ENCODE measurements at places on chromosomes 12 and 14.

DNA sequence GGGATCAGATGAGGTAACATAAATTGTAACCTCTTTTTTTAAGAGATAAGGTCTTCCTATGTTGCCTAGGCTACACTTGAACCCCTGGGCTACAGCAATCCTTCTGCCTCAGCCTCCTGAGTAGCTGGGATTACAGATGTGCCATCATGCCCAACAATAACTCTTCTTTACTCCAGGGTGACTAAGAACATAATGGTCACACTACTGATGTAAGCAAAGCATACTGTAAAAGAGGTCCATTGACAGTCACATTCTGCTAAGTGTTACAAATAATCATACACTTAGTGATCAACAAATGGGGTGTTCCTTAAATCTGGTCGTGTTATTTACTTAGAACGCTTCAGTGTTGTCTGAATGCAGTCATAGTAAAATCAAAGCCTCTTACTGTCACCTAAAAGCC, 68.9 kb downstream of the EPS8 start:
- DNase-seq: no peak

- peak; percentile 27 for DNase-seq
Observed at GRCh38 chr14:24094841-24095270, 745 bp downstream of the PCK2 start.

- no peak for DNase-seq
Observed at GRCh38 chr12:57142121-57142520, 5.3 kb downstream of the LRP1-AS start.

GRCh38 chr12:23753628-23754365, 195.7 kb downstream of the SOX5 start:
- no peak for DNase-seq

- DNase-seq: no peak
Observed at GRCh38 chr14:55749946-55750345, 169.9 kb downstream of the KTN1 start.

DNA sequence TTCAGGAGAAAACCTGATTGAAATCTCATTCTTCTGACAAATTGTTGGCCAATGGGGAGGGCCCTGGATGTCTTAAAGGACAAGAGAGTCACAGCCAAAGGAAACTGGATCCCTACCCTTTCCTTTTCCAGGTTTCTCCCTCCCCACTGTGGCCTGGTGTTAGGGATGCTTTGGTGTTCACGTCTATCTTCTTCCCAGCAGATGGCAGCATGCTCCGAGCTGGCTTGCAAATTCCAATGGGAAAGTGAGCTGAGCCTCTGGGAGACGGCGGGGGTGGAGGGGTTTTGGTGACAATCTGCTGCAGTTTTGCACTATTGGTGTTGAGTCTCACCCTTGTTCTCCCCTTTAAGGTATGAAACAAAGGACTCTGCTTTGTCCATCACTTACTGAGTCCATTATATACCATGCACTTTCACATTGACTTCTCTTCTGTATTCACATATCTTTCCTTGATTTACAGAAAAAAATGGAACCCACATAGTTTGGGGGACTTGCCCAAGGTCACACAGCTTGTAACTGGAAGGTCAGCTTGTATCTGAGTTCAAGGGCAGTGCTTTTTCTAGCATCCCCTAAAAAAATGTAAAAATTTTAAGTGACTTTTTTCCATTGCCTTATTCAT, 39.3 kb downstream of the CCDC177 start:
- DNase-seq: peak; percentile 40

DNA sequence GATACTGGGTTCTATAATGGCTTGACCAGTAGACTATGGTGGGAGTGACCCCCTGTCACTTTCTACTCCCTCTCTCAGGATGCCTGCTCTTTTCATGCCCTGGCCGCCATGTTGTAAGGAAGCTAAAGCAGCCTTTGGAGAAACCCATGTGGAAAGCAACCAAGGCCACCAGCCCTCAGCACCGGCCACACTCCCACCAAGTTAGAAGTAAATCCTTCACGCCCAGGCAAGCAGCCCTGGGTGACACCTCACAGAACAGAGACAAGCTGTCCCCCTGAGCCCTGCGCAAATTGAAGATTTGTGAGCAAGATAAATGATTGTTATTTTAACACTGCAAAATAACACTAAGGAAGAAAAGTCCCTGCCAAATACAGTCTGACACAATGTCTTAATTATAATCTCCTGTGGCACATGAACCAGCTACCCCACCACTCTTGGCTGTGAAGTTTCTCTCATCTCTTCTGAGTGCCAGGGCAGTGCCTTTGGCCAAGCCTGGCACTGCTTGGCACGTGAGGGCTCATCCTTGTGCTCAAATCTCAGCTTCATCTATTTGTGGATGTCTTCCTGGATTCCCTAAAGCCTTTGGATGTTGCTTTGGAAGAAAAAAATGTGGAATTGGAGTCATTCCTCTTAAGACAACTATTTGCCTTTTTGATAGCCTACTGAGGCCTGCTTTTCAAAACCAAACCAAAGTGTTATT, 39.2 kb upstream of the PIWIL1 start:
- no peak for DNase-seq

DNA sequence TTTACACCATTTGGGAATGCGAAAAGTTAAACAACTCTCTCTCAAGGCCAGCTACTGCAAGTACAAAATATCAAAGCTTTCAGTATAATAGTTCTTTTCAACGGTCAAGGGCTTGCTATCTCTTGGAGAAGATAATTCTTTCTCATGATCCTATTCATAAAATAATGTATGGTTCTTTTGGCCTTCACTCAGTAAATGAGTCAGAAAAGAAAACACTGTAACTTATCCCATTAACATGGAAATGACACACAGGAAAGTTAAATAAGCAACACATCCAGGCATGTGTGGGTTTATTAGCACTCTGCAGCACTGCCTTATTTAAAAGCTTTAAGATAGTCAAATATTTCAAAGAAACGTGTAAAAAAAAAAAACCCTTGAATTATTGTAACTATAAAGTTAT, 36.9 kb downstream of the ZFC3H1 start:
- DNase-seq: no peak

- DNase-seq: no peak
Observed at GRCh38 chr12:124347335-124347734, 52.4 kb downstream of the RFLNA start.

GRCh38 chr14:103091883-103092222, 2.7 kb upstream of the EXOC3L4 start:
- no peak for DNase-seq

- no peak for DNase-seq
Observed at GRCh38 chr14:77086017-77086727, 11.9 kb upstream of the CIPC start.

DNA sequence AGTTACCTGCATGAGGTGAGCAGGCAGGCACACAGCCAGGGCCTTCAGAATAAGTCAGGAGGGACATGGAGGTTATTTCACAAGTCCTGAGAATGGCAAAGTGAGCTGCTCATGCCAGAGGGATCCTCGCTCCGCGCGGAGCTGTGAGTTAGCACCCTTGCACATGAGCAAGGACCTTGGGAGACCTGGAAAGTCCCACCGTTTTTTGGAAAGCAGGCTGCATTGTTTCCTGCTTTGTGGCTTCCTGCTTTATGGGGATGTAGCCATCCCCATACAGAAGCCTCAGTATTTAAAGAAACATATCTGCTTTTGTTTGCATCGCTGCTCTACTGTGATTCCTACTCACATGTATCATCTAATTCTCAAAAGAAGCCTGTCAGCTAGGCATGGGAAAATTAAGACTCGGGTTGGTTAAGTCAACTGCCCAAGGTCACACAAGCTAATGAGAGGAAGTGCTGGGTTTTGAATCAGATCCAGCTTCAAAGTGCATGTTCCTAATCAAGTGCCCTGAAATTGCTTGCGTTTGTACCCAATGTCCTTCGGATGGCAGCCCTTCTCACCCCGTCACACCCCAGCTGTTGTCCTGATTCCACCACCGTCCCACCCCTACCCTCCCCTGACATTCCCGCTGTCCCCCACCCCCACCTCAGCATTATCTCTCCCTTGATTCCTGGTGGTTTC, 106.2 kb downstream of the CRACR2A start:
- no peak for DNase-seq

DNA sequence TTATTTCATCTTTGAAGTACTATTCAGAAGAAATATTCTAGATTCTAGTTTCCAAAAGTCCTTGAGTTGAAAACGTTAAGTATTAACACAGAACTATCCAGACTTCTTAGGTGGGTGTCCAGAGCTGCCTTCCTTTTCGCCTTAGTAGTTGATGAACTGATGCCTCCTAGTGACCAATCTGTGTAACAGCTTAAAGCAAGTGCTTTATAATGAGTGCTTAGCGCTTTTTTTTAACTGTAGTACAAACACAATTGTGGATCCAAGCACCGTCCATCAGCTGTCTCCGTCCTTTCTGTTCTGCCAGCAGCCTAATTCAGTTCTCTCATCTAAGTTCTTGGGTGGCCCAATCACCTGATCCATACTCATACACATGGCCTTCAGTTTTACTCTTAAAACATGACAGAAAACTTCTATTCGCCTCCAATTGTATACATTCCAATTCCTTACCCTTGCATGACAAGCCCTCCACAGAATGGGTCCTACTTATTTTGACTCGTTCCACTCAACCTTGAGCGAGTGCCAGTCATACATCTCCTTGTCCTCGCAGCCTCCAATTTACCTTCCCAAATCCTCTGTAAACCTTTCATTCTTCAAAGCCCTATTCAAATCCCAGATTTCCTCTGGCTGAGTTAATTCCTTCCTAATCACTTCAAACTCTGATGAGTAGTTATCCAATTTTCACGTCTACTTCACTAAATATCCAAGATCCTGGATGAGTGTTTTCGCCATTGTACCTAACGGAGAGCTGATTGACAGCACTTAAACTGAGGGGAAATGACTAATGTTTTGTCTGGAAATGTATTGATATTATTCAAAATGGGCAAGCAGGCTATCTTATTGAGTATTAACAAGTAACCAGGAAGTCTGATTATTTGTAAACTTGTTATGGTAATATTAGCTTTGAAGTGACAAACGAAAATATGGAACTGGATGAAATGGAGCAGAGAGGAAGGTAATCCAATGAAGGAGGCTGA, 5.8 kb upstream of the PHLDA1 start:
- peak; percentile 93 for DNase-seq

- no peak for DNase-seq
Observed at GRCh38 chr12:124049451-124050094, 76.6 kb downstream of the ZNF664 start.

DNA sequence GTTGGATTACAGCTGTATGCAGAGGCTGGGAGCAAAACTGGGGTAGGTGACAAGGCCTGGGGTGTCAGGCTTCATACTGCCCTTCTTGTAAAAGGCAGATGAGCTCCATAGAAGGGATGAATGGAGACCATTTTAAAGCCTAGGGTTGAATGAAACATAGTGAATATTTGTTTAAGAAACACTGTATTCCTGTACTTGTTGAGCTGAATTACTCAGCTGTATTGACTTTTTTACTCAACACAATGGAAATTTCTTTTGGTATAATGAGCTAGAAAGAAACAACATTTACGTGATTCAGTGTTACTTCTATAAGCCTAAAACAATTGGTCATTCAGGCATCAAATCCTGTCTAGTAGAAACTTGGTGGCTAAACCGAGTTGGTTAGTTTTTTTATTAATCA, 14.1 kb downstream of the ATP6V0A2 start:
- no peak for DNase-seq

DNA sequence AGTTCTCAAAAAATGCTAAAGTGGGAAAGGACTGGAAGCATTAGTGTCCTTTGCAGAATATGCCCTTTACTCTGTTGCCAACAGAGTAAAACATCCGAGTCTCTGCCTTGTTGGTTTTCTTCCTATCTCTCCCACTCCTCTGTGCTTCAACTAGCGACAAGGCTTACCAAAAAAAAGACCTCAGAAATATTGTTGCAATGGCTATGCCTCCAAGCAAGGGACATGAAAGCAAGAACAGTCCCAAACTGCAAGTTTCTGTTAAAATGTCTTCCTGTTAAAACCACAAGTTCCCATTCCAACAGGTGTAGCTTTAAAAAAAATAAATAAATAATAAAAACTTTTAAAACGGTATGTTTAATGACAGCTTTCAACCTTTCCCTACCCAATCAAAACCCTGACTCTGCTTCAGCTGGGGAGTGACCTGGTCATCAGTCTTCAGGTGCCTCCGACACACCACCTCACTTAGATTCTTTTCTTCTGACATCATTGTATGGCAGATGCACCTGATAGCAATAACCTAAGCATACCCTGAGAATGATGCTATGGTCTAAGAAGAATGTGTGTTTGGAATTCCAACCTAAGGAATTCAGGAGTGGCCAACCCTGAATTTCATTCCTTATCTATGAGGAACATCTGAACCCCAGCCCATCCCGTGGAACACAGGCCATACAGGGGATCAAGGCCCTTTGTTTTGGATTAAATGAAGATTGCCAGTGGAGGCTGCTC, 81.0 kb downstream of the RPS29 start:
- DNase-seq: peak; percentile 8

DNA sequence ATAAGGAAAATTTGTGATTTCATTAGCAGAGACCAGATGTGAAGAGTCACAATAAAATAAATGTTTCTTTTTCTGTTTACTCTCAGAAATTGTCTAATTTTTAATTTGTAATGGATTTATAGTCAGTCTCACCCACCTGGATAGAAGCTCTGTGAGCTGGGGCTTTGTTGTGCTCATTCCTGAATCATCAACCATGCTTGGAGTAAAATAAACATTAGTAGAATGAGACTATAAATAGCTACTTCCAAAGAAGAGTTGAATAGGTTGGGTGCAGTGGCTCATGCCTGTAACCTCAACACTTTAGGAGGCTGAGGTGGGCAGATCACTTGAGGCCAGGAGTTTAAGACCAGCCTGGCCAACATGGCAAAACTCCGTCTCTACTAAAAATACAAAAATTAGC, 185.3 kb upstream of the FBXO33 start:
- no peak for DNase-seq

DNA sequence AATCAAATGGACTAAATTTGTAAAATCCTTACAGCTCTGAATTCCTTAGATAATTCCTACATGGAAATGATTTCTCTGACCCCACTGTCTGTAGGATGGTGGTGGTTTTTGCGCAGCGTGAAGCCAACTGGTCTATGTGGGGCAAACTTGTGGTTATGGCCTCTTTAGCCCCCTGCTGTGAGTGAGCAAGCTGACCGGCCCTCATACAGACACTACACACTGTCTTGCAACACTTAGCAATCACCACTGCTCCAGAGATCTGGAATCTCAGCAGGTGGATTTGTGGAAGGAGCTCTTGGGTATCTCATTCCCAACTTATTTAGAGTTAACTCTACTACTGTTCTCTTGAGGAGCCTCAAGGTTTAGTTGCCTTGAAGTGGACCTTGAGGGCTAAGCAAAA, 70.2 kb downstream of the SCN8A start:
- no peak for DNase-seq

- peak; percentile 34 for DNase-seq
Observed at GRCh38 chr12:49014547-49014946, 4.0 kb downstream of the PRKAG1 start.

GRCh38 chr14:105292826-105293711, 7.7 kb downstream of the BRF1 start:
- DNase-seq: peak; percentile 84

- DNase-seq: no peak
Observed at GRCh38 chr12:91655966-91656365, 473.3 kb upstream of the DCN start.
